Effector memory CD8-positive, alpha-beta T cell (primary cell): ENCODE measurements at places on chromosomes 2 and 18.
A peak's percentile ranks its signal among the peaks of the same experiment; 100 is the strongest.

DNA sequence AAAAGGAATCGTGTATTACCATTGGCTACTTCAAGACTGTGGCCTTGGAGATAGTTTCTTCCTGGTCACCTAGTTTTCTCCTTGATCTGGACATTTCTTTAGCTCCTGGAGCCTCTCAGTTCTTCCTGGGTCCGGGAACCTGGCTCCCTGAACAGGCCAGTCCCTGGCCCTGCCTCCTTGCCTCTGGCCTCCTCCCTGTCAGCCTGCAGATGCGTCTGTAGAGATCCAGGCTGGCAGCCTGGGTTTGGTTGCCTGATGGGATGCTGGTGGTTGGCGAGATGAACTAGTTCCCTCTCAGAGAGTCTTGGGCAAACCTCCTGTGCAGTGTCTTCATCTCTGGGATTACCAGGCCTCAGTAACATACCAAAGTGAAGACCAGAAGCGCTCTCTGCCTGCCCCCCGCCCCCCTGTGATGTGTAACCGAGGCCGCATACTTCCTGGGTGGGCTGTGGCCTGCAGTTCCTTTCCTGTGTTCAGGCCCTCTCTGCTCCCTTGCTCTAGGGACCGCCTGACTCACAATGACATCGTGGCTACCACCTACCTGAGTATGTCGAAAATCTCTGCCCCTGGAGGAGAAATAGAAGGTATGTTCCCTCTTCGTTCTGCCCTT lies 85.4 kb downstream of the DYSF start:
- no peak for DNase-seq

- no peak for DNase-seq
Observed at GRCh38 chr2:215431778-215432758, 3.8 kb downstream of the FN1 start.

DNA sequence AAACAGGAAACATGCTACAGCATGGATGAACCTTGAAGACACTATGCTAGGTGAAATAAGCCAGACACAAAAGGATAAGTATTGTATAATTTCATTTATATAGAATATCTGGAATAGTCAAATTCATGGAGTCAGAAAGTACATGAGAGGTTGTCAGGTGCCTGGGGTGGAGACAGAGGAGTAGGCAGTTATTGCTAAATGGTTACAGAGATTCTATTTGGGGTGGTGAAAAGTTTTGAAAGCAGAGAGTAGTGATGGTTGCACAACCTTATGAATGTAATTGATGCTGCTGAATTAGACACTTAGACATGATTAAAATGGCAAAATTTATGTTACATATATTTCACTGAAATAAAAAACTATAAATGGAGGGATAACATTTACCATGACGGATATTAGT lies 197.4 kb downstream of the VAPA start:
- DNase-seq: no peak

GRCh38 chr2:234060236-234060635 lies 9.7 kb downstream of the SPP2 start:
- DNase-seq: no peak

DNA sequence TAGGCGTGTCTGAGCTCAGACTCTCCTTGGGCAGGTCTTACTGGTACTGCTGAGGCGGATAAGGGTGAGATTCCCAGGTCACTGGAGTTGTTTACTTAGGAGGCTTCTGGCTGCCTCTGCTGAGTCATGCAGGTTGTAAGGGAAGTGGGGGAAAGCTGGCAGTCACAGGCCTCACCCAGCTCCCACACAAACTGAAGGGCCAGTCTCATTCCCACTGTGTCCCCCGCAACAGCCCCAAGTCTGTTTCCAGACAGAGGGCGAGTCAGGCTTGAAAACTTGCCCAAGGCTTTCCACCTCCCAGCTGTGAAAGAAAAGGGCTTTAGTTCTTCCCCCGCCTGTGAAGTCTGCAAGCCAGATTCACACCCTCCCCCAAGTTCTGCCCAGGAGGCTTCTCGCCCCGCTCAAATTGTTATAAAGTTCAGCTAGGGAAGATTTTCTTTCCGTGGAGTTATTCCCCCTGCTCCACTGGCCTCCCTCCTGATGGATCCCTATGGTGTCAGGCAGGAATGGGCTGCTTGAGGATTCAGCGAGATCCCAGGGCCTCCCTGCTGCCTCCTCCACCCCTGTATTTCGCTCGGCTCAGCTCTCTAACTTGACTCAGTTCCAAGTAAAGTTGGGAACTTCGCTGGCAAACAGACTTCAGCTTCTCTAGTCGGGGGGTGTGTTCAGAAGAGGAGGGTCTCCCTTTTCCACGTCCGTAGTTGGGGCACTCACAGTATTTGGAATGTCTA lies 248.6 kb downstream of the NR4A2 start:
- DNase-seq: no peak

- peak; percentile 64 for DNase-seq
Observed at GRCh38 chr2:37344453-37345361, at the start of gene QPCT. TSS of gene QPCT (plus strand) at chr2:37344630. CDS start at chr2:37344732, 102 bp downstream.

DNA sequence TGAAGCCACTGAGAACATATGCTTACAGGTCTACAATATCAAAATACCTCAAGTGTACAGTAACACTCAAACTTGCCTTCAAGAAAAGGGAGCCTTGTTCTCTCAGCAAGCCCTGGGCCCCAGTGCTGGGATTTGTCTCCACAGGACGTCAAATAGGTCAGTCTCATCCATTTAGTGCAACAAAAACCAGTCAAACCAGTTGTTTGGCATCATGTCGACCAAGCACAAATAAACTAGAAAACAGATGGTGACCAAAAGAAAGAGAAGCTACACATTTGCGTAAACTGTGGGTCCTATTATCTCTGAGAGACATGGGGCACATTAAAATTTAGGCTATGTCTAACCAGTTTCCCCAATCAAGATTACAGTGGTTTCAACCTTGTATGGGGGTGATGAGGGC lies 182.6 kb upstream of the PKDCC start:
- DNase-seq: no peak

DNA sequence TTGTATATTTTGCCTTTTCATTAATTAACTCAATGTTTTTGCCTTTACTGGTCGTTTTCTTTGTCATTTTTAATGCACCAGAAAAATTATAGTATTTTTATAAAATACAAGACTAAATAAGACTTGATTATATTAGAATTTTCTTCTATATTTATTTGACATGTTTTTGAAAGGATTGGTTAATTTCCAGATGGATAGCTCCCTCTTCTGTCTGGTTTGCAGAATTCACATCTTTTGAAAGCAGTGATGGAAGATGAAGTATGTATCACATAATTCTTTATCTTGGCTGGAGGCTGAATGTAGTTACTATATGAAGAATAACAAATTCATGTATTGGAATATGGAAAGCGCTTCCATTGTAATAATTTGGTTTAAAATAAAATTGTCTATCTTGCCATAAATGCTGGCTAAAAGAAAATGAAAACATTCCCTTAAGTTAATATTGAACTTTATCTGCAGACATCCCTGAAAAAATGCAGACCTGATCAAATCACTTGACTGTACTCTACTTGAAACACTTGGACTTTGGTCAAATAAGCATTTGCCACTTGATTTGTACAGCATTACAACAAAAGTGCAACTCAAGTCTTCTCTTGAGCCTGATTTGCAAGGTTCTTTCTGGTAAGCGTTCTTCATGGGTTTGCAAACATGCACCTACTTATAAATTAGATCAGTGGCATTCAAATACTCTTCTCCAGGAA lies 86.3 kb upstream of the EFEMP1 start:
- DNase-seq: no peak

DNA sequence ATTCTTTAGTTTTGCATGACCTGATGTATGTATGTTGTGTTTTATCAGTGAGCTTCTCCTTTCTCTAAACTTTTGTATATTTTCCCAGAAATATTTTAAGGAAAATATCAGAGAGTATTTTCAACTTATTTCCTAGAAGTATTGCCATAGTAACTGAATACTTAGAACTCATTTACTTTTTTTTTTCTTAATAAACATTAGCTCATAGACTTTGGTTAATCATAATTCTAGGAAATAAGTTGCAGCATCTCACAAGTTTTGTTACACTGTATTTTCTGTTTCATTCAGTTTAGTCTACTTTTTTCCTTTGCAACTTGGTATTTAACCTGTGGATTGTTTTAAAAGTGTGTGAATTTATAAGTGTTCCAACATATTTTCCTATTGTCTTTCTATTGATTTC lies 27.5 kb downstream of the SMCHD1 start:
- no peak for DNase-seq

- no peak for DNase-seq
Observed at GRCh38 chr2:225274751-225275150, 124.8 kb upstream of the NYAP2 start.

DNA sequence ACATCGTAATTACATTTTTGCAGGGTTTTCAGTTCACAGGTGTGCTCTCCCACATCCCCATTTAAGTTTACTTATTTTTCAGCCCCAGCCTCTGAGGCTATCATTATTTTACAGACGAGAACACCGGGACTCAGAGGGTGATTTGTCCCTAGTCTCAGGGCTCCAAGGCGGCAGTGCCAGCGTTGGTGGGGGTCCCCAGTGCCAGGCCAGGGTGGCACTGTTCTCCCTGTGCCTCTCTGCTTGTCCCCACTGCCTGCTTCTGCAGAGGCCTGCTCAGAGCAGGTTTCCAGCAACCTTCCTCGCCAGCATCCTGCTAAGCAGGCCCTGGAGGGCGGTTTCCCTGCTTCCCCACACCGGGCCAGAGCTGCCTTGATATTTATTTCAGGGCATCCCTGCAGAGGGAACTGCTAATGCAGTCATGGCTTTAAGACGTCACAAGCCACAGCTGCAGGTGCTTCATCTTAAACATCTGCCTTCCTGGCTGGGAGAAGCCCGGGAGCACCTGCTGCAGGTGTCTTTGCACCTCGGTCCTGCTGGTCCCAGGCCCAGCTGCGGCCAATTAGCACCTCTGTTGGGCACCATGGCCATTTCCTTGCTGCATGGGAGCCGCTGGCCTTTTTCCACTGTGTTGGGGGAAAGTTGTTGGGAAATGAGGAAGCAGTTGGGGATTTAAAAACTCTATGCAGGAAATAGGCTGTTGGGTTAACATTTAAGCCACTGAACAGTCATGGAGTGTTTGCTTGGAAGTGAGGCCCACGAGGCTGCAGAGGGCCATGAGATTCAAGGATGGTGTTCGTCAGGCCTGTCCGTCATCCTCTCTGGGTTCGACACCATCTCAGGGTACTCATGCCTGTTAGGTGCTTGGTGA lies 22.8 kb downstream of the HPCAL1 start:
- DNase-seq: no peak

GRCh38 chr2:31078579-31079105 lies 59.6 kb downstream of the GALNT14 start:
- DNase-seq: no peak

DNA sequence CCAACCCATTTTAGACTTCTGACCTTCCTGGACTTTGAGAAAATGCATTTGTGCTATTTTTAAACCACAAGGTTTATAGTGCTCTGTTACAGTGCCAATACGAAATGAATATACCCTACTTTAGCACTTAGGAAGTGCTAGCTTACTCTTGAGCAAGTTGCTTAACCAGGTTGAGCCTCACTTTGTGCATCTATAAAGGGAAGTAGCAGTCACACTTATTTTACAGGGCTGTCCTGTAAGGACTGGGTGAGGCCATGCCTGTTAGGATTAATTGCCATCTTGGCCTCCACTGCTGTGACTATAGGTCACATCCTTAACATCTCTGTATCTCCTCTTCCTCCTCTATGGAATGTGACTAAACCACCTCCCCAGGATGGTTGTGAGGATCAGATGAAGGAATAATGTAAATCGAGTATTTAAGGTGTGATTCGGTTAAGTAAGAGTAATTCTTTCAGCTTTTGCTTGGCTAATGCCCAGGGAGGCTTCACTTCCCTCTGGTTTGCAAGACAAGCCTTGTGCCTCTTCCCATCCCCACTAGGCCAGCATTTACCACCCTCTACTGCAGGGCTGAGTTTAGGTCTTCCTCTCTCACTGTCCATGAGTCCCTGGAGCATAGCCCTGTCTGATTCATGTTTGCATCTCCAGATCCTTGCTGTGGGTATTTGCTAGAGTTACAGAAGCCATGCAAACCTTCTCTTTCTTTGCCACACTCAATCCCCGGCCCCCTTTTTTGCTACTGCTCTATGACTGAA lies 341.2 kb downstream of the ZNF521 start:
- no peak for DNase-seq

DNA sequence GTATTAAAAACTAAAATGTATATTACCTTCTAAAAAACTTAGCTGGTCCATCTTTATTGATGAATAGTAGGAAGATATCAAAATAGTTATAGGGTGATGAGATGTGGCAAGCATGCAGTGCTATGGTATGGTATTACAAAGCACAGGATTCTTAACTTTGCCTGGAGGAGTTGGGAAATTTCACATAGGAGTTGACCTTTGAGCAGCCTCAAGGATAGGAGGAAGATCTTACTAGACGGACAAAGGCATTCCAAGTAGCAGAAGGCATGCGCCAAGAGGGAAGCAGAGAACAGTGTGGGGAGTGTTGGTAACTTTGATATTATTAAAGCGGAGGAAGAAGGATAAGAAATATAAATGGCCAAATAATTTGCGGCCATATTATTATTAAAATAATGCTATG lies 60.0 kb downstream of the TTC21B start:
- no peak for DNase-seq

- DNase-seq: no peak
Observed at GRCh38 chr2:192254444-192254843, 59.7 kb upstream of the TMEFF2 start.

DNA sequence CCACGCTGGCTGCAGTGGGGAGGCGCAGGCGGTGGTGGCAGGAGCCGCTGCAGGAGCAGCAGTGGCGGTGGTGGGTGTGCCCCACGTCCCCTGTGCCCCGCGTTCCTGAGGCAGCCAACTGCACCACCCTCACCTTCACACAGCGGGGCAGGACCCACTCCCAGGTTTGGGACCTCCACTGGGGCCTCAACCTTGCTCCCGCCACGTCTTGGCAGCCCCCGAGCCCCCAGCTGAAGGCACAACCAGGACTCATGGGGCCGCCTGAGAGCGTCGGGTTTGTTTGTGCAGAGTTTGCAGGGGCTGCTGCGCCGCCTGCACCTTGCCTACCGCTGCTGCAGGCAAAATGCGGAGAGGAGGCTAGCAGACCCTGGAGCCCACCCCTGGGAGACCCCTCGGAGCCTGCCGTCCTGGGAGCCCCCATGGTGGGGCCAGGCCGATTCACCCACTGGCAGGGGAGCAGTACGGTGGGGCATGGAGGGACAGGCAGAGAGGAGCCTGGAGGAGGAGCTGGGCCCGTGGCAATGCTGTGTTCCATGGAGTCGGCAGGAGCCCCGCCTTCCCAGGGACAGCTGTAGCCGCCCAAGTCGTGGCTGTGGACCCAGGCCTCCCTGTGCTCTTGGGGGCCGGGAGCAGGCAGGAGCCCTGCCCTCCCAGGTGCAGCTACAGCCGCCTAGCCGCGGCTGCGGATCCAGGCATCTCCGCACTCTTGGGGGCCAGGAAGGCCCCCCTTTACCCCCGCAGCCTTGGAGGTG lies 14.7 kb upstream of the EML6 start:
- DNase-seq: no peak

DNA sequence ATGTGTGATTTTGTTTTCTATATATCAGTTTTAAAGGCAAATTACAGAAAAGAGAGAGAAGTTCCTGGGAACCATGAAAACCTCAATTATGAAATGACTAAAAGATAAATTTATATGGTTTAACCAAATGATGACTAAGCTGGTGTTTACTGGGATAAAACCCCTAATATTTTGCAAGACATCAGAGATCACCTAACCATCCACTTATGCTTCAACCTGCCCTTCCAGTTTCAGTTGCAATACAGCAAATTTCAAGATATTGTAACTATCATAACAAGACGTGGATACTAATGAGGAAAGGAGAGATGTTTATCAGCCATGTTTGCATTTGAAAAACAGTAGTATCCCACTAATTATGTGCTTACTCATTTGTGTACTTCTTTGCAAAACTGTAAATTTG lies 108.2 kb downstream of the GAREM1 start:
- no peak for DNase-seq

GRCh38 chr2:73028841-73029240 lies 42.7 kb downstream of the SFXN5 start:
- no peak for DNase-seq

GRCh38 chr2:80074321-80075070 lies 230.1 kb downstream of the LRRTM1 start:
- DNase-seq: no peak
